ENCODE measurements at places on chromosomes 3 and 15. TPM values are rescaled to one million over a fixed set of nuclear protein-coding genes. Genes with fewer than 3 reads are reported as not detected.
A peak's percentile ranks its signal among the peaks of the same experiment; 100 is the strongest.

GRCh38 chr15:77803487-77803886 is 170.8 kb upstream of the LINGO1 start:
- DNase-seq: no peak

GRCh38 chr3:122691195-122691594 is 10.6 kb downstream of the PARP14 start:
- DNase-seq: no peak

DNA sequence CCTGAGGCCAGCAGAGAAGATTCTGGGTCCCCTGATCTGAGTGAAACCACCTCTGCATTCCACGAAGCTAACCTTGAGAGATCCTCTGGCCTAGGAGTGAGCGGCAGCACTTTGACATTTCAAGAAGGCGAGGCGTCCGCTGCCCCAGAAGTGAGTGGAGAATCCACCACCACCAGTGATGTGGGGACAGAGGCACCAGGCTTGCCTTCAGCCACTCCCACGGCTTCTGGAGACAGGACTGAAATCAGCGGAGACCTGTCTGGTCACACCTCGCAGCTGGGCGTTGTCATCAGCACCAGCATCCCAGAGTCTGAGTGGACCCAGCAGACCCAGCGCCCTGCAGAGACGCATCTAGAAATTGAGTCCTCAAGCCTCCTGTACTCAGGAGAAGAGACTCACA is 36.4 kb downstream of the HAPLN3 start:
- no peak for DNase-seq

- peak; percentile 91 for DNase-seq
Measured at GRCh38 chr3:39141171-39141995, 12.0 kb downstream of the CSRNP1 start.

DNA sequence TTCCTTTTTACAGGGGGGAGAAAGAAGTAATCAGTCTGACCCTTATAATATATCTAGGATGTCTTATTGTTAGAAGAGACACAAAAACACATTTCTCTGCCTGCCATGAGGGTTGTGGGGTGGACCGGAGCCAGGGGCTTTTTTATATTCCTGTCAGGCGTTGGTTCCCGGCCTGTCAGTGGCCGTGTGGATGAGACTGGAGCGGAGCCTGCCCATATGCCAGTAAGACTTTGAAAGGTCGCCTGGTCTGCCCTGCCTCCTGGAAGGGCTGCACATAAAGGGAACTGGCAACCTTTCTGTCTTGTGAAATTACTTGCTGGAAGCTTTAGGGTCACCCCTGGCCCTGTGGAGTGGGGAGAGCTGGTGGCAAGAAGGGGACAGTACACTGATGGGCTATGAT is 34.7 kb downstream of the MAP3K13 start:
- no peak for DNase-seq

- DNase-seq: no peak
Measured at GRCh38 chr3:68817243-68817642, 115.1 kb downstream of the TAFA4 start.

DNA sequence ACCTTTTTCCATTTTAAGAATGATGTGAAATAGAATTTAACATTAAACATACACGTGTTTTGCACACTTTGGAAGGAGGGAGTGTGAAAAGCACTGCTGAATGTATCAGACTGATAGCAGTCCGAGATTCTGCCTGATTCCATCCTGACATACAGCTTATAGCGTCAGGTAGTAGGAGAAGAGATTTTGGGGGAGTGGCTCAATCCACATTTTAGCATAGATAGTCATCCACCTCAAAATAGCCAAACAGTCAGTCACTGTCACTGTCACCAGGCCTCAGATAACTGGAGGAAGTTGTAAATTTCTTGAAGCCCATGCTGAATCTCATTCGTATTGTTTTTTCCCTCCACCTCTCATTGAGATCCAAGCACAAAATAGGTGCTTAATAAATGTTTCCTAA is 35.4 kb upstream of the ARHGEF26 start:
- no peak for DNase-seq

DNA sequence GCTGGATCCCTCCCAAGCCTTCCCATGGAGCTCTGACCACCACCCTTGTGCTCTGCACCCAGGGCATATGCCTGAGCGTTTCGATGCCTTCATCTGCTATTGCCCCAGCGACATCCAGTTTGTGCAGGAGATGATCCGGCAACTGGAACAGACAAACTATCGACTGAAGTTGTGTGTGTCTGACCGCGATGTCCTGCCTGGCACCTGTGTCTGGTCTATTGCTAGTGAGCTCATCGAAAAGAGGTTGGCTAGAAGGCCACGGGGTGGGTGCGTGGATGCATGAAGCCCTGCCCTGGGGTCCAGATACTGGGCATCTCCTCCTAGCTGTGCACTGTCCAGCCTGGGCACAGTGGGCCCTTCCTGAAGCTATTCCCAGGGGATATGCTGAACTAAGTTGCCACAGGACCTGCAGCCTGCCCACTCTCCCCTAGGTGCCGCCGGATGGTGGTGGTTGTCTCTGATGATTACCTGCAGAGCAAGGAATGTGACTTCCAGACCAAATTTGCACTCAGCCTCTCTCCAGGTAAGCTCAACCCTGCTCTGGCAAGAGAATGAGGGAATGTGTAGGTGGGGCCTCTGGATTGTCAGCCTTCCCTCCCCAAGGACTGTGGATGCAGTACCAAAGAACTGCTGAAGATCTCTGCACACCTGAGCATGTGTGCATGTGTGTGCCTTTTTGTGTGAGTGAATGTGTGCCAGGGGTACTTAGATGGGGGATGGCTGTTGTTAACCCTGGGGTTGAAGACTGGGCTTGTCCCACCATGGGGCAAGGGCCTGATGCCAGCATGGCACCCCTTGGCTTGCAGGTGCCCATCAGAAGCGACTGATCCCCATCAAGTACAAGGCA is 2.1 kb downstream of the MYD88 start:
- peak; percentile 41 for DNase-seq

- DNase-seq: no peak
Measured at GRCh38 chr3:186520957-186521842, 23.0 kb downstream of the CRYGS start.

DNA sequence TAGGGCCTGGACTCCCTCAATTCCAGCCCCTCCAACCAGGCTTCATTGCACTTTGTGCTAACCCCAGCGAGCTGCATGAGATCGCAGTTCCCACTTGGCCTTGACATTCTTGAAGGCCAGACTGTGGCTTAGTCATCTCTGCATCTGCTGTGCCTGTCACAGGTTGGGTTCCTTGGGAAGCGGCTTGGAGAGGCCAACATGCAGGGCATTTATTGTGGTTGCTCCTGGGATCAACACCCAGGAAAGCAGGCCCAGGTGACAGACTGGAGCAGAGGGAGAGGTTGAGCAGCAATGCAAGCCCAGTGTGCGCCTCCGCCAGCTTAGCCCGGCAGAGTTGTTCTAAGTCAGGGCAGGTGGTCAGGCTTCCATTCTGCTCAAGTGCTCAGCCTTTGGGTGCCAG is 10.5 kb downstream of the ABCF3 start:
- no peak for DNase-seq

DNA sequence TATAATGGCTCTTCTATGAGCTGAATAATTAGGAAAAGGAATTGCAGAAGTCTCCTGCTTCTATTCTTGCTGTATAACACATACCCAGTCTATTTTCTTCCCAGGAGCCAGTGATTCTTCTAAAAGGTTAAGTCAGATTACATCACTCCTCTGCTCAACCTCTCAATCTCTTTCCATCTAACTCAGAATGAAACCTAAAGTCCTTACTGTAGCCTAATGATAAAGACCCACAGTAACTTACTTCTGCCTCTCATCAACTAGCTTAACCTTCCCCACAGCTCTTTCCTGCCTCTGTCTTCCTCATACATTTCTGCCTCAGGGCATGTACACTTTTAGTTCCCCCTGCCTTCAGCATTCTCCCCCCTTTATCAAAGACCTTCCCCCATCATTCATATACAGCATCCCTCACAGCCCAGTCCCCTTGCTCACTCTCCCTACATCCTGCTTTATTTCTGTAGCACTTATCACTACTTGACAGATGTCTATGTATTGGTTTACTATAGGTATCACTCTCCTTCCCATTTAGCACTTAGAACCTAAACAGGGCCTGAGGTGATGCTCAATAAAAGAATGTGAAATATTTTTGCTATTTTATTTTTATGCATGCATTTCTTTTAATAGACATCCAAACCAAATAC is 28.5 kb upstream of the CMTM6 start:
- DNase-seq: no peak

DNA sequence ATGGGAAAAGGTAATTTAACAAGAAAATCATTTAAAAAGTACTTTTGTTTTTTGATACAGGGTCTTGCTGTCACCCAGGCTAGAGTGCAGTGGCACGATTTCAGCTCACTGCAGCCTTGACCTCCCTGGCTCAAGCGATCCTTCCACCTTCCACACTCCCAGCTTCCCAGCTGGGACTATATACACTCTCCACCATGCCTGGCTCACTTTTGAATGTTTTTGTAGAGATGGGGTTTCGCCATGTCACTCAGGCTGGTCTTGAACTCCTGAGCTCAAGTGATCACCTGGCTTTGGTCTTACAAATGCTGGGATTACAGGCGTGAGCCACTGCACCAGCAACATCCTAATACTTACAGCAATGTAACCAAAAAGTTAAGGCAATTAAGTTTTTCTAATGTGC is 3.5 kb upstream of the ZBTB11 start:
- no peak for DNase-seq

DNA sequence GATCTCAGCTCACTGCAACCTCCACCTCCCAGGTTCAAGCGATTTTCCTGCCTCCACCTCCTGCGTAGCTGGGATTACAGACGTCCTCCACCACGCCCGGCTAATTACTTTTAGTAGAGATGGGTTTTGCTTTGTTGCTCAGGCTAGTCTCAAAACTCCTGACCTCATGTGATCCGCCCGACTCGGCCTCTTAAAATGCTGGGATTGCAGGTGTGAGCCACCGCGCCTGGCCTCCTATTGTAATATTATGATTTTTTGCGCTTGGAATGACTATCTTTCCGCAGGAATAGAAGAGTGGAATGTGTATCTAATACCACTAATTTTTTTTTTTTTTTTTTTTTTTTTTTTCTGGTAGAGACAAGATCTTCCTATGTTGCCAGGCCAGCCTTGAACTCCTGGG is 1.8 kb downstream of the ARL8B start:
- DNase-seq: no peak

DNA sequence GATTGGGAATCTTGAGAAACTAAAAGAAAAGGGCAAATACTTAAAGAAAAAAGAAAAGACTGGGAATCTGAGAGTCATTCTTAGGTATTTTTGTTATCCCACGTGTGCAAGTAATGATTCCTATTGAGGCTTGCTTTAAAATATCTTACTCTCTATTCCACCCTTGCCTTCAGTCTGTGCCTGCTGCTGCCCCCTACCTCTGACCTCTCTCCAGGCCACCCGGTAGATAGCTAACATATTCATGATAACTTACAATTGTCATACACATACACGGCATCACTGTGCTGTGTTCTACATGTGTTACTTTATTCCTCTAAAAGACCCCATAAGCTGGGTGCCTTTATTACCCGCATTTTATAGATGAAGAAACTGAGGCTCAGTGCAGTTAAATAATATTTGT is 27.8 kb upstream of the ATP13A3 start:
- DNase-seq: no peak

DNA sequence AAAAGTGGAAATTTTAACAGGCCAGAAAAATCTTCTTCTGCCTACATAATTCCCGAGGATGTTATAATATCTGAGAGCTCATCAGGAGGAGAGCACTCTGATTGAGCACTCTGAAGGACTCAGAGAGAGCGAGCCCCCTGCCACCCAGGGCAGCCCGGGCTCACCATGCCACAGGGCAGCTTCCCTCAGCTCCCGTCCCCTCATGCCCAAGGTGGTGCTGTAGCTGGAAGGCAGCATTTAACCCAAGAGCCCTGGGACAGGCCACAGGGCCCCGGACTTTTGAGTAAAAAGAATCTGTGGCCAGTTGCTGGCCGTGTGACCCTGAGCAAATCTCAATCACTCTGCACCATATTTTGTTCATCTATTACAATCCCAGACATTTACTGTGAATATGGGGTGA is 23.5 kb upstream of the RAD18 start:
- DNase-seq: no peak

GRCh38 chr3:10450494-10451440 is 54.6 kb downstream of the ATP2B2 start:
- no peak for DNase-seq

GRCh38 chr15:57228395-57228794 is 147.9 kb upstream of the CGNL1 start:
- DNase-seq: no peak

- no peak for DNase-seq
Measured at GRCh38 chr3:42148086-42148848, 57.1 kb downstream of the TRAK1 start.

- DNase-seq: no peak
Measured at GRCh38 chr3:56453011-56453410, 15.3 kb downstream of the ERC2 start.

- DNase-seq: no peak
Measured at GRCh38 chr15:43199945-43200488, 14.8 kb downstream of the CCNDBP1 start.

DNA sequence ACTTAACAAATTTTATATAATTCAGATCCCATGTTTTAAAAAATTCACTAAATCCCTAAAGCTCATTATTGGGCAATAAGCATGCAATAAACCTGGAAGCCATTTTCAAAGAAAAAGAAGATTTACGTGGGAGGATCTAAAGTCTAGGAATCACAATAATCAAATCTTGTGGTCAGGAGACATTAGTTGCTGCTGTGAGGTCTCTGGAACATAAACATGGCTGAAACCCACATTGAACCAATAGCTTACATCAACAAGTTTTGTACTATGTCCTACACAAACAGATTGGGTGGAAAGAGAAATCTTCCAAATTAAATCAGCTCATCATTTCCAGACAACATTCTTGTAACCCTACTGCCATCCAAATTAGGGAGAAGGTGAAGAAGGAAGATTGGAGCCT is 121.9 kb upstream of the EPHA3 start:
- DNase-seq: no peak

- no peak for DNase-seq
Measured at GRCh38 chr3:138775254-138775595, 59.5 kb downstream of the PIK3CB start.

DNA sequence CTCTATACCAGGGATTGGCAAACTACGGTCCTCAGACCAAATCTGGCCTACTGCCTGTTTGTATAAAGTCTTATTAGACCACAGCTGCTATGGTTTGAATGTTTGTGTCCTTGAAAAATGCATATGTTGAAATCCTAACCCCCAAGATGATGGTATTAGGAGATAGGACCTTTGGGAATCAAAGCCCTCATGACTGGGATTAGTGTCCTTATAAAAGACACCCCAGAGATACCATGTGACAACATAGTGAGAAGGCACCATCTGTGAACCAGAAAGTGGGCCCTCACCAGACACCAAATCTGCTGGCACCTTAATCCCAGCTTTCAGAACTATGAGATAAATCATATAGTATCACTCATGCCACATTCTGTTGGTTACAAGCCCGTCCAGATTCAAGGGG is 7.4 kb downstream of the HMCES start:
- DNase-seq: no peak

Gene GPR160
- 62.1 TPM for total RNA-seq

Gene GUCA1C
- not detected for total RNA-seq

Gene HHLA2
- total RNA-seq: not detected

Gene SLITRK3
- total RNA-seq: 1.2 TPM

Gene GOLIM4
- 21.8 TPM for total RNA-seq

Gene MANF
- total RNA-seq: 90.4 TPM

Gene MST1
- 16.6 TPM for total RNA-seq

Gene CCR9
- not detected for total RNA-seq

Gene ZNF660
- total RNA-seq: 7.5 TPM

Measured in ureter (tissue), 1 donor.